Choroid plexus epithelial cell (primary cell): ENCODE measurements at places on chromosomes 5 and 9.
A peak's percentile ranks its signal among the peaks of the same experiment; 100 is the strongest.

- no peak for DNase-seq
These were observed 298.3 kb upstream of the TNC start for GRCh38 chr9:115416299-115416698.

DNA sequence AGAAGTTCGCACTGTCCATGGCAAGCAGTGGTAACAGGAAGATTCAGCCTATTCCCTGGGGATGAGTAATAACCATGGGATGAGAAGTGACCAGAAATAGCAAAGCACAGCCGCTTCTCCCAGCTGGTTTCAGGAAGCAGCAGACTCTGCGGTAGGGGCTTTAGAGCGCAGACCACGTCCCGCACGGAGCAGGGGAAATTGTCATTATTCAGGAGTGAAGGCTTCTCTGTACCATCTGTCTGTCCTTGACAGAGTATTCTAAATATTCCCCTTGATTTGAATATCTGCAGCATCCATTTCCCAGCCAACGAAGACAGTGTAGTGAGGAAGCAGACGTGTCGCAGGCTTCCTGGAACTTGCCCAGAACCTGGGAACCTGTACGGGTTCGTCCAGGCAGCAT lies 159.6 kb downstream of the NXNL2 start:
- DNase-seq, result peak; percentile 60

- no peak for DNase-seq
These were observed 141.7 kb downstream of the BARX1 start for GRCh38 chr9:93813221-93814076.

DNA sequence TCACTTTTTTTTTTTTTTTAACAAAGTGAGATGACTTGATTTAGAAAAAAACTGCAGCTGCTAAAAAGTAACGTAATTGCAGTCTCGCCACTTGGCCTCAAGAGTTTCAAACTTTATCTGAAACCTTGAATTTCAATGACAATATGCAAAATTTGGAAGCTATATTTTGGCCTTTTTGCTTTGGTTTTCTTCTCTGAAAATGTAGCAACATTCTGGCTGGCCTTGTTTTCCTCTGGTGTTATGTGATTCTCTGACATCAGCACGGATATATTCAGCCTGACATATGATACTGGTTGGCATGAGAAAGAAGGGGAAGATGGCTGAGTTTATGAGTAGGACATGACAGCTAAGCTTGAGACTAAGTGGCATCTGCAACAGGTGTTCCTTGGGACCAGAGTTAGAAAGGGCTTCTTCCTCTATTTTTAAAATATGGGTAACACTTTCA lies 136.5 kb downstream of the MEF2C start:
- no peak for DNase-seq

- DNase-seq, result no peak
These were observed 32.6 kb upstream of the GPX3 start for GRCh38 chr5:150987746-150988145.

- DNase-seq, result peak; percentile 74
These were observed 185.9 kb downstream of the ERCC6L2 start for GRCh38 chr9:96061293-96061987.

GRCh38 chr5:32071351-32071944 lies 102.7 kb downstream of the GOLPH3 start:
- no peak for DNase-seq

- DNase-seq, result no peak
These were observed 9.3 kb downstream of the JAK2 start for GRCh38 chr9:4994166-4994890.

GRCh38 chr5:108788142-108788541 lies 40.4 kb downstream of the FER start:
- DNase-seq, result no peak

- DNase-seq, result no peak
These were observed 340.9 kb upstream of the KLF4 start for GRCh38 chr9:107830479-107830878.

GRCh38 chr9:35521708-35522107 lies 31.8 kb downstream of the RUSC2 start:
- peak; percentile 84 for DNase-seq

GRCh38 chr5:76608833-76609232 lies 14.4 kb downstream of the F2RL2 start:
- DNase-seq, result peak; percentile 74

DNA sequence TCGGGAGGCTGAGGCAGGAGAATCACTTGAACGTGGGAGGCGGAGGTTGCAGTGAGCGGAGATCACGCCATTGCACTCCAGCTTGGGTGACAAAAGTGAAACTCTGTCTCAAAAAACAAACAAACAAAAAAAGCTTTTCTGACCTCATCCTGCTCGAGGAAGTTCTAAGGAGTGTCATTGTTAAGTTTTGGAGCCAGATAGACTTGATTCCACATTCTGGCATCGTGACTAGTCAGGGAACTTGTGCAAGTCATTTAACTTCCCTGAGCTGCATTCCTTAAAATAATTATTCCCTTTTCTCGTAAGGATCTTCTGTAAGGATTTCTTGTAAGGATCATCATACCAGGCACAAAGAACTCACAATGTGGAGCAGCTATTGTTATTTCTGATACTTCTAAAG lies 26.2 kb downstream of the SNX24 start:
- no peak for DNase-seq

DNA sequence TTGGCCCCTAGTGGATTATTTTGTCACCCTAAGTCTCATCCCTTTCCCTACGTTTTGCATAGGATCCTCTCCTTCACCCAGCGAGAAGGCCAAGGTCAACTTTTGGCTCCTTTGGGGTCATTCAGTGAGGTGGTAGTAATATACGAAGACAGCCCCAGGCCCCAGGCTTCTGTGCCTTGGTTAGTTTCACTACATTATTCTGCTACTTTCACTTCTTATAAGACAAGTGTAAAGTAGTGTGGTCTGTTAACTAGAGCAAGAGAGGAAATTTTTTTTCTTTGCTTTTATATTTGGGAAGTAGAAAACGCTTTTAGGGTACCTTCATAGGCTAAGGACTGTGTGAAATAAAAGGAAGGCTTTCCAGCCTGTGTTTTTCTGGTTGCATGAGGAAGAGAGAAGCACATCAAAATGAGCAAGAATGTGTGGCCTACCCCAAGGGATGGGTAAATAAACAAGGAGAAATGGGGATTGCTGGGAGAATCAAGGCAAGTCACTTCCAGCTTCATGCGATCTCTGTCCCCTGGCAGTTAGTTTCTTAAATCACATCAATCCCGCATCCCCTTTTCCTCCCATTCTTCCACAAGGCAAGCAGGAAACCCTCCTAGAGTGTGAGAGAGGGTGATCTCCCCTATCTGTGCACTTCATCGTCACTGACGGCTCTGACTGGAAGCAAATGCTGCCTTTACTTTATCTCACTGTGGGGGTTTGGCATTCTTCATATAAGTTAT lies 677.0 kb upstream of the WWC1 start:
- no peak for DNase-seq

GRCh38 chr5:1477341-1477740 lies 32.1 kb upstream of the SLC6A3 start:
- DNase-seq, result no peak

DNA sequence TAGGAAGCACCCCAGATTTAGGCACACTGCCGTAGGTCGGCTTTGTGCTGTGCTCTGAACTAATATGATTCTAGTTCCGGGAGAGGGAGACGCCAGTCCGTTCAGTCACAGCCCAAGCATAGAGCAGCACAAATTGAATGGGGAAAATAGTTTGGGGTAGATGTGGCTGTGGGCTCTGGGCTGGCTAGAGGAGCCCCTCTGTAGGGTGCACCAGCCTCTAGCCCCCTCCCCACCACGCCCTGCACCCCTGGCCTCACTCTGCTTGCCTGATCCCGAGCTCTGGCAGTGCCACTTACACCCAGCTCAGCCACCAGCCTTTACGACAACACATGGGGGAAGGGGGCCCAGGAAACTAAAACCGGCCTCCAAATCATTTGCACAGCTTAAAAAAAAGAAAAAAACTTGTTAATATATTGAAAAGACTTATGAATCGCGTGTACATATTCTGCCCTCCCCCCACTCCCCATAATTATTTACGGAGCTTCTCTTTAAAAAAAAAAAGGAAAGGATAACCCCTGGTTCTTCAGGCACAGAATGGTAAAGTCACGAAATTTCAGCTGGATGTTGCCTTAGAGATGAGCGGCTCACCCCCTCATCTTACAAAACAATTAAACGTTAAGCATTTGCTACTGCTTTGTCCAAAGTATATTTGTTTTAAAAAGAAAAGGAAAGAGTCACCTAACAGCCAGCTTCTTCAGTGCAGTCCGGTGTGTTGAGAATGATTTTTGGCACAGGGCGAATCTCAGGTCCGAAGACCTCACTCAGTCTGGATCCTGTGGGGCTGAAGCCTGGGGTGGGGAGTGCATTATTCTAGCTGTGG lies 3.5 kb downstream of the LMX1B start:
- no peak for DNase-seq

- no peak for DNase-seq
These were observed 53.4 kb downstream of the CDK5RAP2 start for GRCh38 chr9:120526534-120526933.

- DNase-seq, result no peak
These were observed 36.2 kb upstream of the CCDC180 start for GRCh38 chr9:97271292-97271691.

DNA sequence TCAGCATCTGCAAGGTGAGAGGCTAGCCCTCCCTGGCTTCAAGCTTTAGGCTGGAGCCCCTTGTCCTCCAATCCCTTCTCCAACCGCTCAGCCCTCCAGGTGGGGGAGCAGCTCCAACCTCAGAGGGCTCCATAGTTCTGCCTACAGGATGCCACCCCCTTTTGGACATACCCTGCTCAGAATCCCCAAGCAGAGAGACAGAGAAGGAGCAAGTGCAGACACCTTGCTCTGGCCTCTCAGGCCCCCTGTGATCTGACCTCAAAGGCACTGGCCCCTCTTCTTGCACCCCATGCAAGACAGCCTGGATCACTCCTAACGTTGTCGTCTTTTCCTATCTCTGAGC lies 101.6 kb downstream of the C5orf15 start:
- DNase-seq, result no peak

GRCh38 chr5:65612298-65612907 lies 11.7 kb downstream of the TRIM23 start:
- DNase-seq, result no peak

DNA sequence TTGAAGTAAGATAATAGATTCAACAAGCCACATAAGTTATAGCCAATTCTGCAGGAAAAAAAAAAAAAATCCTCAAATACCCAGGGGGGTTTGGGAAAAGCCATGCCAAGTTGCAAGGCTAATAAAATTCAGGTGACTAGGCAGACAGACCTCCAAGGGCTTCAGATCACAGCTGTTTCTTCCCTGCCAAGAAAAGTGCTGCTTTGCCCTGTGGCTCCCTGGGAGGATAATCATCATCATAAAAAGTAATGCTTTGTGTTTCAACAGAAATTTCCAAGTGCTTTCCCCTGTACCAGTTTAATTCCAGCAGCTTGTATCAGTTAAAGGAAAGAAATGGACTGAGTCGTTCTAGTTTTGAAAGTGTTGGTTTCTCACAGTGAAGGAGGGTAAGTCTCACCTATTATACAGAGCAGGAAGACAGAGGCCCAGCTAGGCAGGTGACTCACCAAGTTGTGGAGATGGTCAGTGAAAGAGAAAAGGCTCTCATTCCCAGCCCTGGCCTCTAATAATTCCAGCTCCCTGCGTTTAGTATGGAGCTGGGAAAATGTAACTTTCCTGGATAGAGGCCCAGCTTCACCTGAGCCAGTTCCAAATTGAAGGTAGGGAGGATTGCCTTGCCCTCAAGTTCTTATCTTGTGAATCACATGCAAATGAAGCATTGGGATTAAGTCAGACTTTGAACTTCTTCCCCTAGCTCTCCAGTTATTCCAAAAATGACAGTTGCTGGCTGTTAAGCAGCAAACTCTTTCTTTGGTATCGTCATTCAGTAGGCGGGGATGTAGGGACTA lies 263.4 kb downstream of the GRIA1 start:
- DNase-seq, result no peak

DNA sequence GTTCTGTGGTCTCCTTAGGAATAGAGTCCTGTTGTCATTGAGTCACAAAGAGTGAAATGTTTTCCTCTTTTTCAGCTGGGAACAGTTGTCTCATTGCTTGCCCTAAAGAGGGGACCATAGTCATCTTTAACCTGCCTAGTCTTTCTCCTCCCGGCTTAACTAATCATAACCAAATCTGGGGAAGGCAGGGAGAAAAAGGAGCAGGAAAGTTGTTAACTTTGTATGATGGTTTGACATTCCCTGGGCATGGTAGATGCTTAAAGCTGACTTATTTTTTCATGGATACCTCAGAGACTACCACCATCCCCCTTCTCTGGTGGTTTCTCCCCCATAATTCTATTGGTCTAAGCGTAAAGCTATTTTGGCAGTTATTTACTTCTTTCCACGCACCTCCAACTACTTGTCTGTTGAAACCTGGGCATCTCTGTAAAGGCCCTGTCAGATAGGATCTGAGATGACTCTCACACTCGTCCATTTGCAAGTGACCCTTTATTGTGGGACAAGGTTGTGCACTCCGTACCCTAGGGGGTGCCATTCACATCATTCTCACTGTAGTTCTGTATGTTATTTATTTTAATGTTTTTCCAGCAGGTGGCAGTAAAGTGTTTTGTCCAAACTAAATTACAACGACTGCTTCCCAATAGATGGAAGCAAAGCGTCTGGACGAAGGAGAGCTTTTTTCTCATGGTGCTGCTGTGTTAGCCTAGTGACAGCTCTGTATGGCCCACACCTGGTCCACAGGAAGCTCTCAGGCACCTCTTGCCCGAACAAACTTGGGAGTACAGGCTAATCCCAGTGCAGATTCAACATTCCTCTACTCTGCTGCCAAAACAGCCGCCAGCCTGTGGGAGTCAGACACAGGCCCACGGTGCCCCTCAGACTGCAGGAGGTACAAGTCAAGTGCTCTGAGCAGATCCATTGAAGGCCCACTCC lies 3.0 kb upstream of the FAM13B start:
- DNase-seq, result peak; percentile 93

DNA sequence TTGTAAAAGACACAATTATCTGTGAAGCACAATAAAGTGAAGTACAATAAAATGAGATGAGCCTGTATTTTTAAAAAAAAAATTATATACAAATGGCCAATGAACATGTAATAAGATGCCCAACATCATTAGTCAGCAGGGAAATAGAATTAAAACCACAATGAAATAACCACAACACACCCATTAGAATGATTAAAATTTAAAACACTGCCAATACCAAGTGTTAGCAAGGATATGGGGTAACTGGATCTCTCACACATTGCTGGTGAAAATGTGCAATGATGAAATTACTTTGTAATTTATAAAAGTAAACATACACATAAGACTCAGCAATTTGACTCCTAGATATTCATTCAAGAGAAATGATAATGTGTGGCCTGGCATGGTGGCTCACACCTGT lies 62.8 kb downstream of the SHOC1 start:
- DNase-seq, result peak; percentile 48

GRCh38 chr5:180558232-180558631 lies 33.1 kb downstream of the SCGB3A1 start:
- DNase-seq, result no peak

DNA sequence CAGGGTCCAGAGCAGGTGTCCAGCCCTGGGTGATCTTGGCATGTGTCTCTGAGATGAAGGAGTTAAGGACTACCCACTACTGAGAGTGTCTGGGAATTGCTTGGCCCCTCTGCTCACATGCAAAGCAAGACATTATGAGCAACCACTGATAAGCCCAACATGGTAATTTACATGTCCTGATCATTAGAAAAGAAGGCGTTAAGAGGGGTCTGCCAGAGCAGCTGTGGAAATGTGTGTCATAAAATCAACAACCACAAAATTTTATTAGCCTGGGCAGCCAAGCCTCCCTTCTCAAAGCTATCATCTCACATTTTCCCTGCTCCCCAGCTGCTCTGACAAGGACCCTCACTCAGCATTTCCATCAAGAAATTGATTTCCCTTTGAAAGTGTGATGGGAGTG lies 351.0 kb downstream of the SPOCK1 start:
- DNase-seq, result no peak
